ENCODE measurements at places on chromosomes 1 and 21.

GRCh38 chr21:36677443-36677842 lies 21.5 kb upstream of the SIM2 start:
- no peak for DNase-seq

- no peak for DNase-seq
Measured at GRCh38 chr1:197980457-197980856, 63.3 kb downstream of the LHX9 start.

DNA sequence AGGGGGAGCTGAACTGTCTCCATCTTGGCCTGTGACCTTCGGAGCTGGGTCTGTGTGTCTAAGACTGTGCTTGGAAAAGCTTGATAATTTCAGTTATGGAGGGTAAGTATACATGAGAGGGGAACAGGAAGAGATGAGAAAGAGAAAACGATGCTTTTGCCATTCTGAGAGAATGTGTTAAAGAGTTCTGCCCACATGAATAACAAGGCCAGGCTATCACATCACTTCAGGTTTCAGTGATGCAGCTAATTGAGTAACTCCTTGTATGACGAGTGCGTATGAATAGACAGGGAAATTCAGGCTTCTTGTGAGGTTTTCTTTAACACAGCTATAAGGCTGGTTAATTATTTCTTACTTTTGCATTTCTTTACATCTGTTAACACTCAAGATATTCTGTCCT lies 81.0 kb downstream of the PLPPR5 start:
- DNase-seq = no peak

- no peak for DNase-seq
Measured at GRCh38 chr1:116380499-116381242, 7.6 kb downstream of the ATP1A1 start.

- no peak for DNase-seq
Measured at GRCh38 chr21:30256100-30256499, 26.6 kb downstream of the KRTAP24-1 start.

- no peak for DNase-seq
Measured at GRCh38 chr1:163191301-163191700, 11.4 kb downstream of the RGS5 start.

DNA sequence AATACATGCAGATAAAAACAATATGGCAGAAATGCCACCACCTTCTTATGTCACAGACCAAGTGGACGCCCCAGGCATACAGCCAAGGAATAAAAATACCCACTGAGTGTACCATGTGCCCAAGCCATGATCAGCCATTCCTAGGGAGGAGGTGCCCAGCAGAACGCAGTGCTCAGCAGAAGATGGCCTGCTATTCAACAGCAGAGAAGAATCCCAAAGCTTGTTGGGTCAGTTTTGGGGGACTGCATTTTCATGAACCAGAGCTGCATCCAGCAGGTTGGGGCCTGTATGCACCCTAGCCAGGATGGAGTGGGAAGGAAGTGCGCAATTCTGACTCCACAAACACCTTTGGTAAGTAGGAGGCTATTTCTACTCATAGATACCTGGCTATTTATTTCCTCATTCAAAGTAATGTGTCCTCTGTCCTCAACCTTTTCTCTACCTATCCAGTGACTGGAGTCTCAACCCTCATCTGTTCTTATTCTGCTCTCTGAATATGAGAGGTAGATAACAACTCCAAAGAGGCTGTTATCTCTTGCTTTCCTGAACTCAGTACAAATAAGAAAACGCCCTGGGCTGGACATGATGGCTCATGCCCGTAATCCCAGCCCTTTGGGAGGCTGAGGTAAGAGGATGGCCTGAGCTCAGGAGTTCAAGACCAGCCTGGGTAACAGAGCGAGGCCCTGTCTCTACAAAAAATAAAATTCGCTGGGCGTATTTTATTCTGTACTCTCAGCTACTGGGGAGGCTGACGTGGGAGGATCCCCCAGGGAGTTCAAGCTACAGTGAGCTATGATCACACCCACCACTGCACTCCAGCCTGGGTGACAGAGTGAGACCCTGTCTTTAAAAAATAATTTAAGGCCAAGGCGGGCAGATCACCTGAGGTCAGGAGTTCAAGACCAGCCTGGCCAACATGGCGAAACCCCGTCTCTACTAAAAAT lies 2.5 kb upstream of the PLEKHM2 start:
- DNase-seq = no peak

DNA sequence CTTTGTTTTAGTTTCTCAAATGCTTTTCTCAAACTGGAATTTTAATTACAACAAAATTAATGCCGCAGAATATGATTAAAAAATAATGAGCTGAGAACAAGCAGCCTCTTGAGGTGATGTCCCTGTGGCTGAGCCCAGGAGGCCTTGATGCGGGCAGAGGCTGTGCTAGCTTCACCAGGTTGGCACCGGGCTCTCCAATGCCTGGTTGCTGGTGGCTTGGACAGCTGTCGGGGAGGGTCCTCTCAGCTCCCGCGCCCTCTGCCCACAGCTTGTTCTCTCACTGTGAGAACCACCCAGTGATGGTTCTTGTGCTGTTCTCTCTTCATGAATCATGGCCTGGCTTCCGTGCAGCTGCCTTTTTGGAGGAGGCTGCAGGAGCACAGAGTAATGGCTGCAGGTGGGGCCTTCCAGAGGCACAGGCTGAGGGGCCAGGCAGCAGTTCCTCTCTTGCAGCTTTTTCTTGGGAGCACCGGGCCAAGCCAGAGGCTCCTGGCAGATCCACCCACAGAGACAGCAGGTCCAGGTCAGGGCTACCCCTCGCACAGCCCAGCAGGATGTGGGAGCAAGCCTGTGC lies 156.3 kb downstream of the PCBP3 start:
- DNase-seq = no peak

GRCh38 chr1:203703586-203703985 lies 61.4 kb upstream of the LAX1 start:
- peak; percentile 87 for DNase-seq

- DNase-seq = no peak
Measured at GRCh38 chr1:117562581-117563491, 43.0 kb upstream of the TENT5C start.

DNA sequence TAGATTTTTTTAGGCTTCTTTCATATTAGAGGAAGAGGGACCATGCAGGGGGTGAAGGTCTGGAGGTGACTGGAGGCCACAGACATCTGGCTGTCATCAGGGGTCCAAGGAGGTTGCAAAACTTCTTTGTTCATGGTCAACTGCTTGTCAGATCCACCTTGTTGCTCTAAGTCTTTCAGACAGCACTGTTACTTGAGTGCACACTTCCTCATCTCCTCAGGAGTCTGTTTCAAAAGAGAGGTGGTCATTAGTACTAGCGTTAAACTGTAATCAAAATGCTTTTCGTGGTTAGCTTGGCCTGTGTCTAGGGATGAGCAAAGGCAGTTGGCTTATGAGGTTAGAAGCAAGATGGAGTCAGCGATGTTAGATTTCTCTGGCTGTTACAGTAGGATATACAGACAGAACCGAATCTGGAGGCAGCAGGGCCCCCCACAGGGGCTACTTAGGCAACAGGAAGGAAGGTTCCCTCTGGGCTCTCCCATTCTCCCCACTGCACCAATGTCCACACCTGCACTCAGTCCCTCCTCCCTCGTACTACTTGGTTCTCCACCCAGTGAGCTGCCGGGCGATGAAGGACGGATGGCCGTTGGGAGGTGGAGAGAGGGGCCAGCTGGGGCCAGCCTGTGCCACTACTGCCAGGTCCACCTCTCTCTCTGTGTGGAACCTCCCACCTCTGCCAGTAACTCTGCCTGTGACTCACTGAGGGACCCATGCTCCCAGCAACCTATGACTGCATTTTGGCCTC lies 57.2 kb downstream of the TOR1AIP2 start:
- peak; percentile 56 for DNase-seq

GRCh38 chr1:174569240-174569639 lies 121.5 kb downstream of the GPR52 start:
- no peak for DNase-seq

GRCh38 chr1:115670476-115671175 lies 28.9 kb downstream of the VANGL1 start:
- peak; percentile 8 for DNase-seq

DNA sequence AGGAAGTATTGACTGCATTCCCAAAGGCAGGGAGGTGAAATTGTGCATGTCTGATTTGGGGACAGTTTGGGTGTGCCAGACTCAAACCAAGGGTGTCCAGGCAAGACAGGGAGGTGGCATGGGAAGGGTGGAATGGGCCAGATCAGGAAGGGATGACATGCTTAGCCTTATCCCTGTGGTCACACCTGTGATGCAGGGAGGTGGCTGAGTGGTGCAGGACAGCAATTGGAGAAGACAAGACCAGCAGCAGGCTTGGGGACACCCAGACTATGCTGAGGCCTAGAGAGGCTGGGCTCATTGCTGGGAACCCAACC lies 4.0 kb downstream of the FOXO6 start:
- DNase-seq = no peak

DNA sequence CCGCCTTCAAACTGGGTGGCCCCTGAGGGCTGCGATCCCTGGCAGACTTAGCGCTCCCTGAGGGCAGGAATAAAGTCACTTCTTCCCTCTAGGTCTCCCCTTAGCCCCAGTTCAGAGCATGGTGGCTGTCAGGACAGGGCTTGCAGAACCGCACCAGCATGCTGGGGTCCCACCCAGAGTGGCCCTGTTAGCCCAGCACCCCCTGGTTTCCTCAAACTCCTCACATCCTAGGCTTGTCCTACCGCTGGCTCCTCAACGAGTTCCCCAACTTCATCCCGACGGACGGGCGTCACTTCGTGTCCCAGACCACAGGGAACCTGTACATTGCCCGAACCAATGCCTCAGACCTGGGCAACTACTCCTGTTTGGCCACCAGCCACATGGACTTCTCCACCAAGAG lies 15.8 kb downstream of the CNTN2 start:
- DNase-seq = no peak

GRCh38 chr1:204475656-204476432 lies 18.8 kb downstream of the PIK3C2B start:
- DNase-seq = no peak

Measured in HL-60 (cell line).